NCI-H82 (cell line): ENCODE measurements at places on chromosomes 7 and 10.

DNA sequence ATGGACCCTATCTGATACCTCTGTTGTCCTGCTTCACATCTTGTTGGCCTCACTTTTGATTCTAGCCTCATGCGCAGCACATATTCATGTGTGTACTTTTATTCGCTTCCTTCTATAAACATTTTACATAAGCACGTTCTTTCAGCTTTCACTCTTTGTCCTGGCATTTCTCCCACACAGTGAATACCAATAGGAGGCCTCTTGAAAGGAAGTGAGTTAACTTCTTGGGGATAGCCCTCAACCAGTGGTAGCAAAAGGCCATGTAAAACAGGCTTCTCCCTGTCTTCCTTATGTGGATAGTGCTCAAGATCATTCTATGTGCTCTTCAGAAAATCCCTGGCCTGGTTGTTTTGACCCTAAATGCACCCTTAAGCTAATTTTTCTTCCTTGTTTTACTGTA is 633.9 kb upstream of the MBL2 start:
- no peak for DNase-seq

- no peak for DNase-seq
Measured at GRCh38 chr7:152076940-152077933, 51.8 kb downstream of the GALNT11 start.

- DNase-seq, result no peak
Measured at GRCh38 chr10:132461683-132462231, 64.8 kb downstream of the PWWP2B start.

GRCh38 chr10:93967756-93968155 is 26.0 kb upstream of the PLCE1 start:
- DNase-seq, result no peak

GRCh38 chr7:15874774-15875173 is 188.3 kb upstream of the MEOX2 start:
- DNase-seq, result no peak

DNA sequence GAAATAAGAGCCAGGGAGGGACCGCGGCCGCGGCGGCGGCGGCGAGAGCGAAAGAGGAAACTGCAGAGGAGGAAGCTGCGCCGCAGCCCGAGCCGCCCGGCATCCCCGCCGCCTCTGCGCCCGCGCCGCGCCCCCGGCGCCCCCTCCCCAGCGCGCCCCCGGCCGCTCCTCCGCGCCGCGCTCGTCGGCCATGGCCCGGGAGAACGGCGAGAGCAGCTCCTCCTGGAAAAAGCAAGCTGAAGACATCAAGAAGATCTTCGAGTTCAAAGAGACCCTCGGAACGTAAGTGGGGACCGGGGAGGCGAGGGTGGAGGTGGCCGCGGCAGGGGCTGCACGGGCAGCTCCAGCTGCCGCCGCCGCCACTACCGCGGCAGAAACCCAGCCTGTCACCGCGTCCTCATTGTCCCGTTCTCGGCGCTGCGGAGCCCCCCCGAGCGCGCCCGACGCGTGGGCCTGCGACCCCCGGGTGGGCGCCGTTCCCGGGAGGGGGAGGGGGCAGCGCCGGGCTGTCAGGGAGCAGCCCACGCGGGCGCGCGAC is 351 bp downstream of the CAMK1D start:
- DNase-seq, result peak; percentile 19

- no peak for DNase-seq
Measured at GRCh38 chr10:2972216-2972615, 95.1 kb upstream of the PFKP start.

GRCh38 chr7:10439027-10439426 is 534.6 kb upstream of the PHF14 start:
- no peak for DNase-seq

- DNase-seq, result no peak
Measured at GRCh38 chr10:58556516-58557165, 44.0 kb downstream of the BICC1 start.

GRCh38 chr10:123912466-123912865 is 20.9 kb upstream of the CPXM2 start:
- DNase-seq, result no peak

- no peak for DNase-seq
Measured at GRCh38 chr7:50978633-50979215, 196.0 kb upstream of the GRB10 start.

DNA sequence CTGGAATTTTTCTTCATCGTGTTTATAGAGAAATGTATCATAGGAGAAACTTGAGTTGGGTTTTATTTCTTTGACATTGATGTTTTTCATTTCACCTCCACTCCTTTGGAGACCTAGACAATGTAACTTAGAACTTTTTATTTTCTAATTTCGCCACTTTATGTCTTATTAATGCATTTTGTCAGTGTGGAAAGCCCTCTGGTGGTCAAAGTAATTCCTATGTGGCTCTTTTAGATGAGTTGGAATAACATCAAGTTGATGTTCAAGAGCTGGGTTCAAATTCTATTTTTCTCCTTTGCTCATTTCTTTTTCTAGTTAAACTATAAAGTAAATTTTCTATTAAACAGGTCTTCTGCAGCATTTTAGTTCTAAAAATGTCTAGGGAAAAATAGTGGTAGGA is 478.6 kb downstream of the LRMDA start:
- no peak for DNase-seq

- no peak for DNase-seq
Measured at GRCh38 chr10:28127881-28128280, 129.0 kb upstream of the ODAD2 start.

DNA sequence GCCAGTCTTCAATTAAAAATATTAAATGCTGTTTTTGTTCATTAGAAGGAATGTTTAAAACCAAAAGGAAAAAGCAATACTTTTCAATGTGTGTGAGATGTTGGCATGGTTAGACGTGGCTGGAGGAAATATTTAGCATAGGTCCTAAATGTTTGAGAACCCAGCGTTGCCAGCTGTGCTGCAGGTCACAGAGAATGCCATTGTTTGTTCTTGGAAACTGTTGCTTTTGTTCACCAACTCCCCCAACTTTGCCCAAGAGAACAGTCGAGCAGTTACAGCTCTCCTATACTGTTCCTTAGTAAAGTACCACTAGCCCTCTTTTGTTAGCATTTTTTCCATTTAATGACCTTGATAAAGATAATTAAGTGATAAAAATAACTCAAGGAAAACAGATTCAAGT is 44.5 kb upstream of the ELMO1 start:
- no peak for DNase-seq

DNA sequence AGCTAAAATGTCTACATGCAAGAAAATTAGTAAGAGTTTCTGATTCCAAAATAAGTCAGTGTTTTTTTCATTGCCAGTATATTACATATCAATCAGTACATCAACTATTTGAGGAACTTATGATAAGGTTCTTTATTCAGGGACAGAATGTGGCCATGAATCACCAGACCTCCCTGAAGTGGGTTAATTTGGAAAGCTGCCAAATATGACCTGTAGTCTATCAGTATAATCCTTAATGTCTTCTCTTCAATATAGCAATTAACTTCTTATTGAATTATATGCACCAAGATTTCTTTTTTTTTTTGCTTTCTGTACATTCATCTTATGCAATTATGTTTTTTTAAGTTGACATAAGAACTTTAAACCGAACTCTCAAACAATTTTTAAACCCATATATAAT is 714.5 kb upstream of the POT1 start:
- peak; percentile 75 for DNase-seq

GRCh38 chr7:84508606-84509005 is 314.0 kb upstream of the SEMA3A start:
- DNase-seq, result no peak

- no peak for DNase-seq
Measured at GRCh38 chr10:2700626-2701305, 366.6 kb upstream of the PFKP start.

DNA sequence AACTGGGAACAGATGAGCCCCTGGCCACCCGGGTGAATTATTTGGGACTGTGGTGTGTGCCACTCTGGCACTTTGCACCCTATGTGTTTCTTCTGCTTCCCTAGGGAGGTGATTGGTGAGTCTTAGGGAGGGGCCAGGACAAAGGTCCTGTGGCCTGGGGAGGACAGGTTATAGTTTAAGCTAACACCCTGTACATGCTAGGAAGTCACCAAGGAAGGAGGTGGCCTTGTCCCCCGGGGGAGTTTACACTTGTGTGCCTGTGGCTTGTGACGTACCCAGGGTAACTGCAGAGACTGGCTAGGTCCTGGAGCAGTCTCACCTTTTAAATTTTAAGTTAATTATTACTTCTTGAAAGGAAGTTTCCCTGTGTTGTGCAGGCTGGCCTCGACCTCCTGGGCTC is 196.2 kb downstream of the BAMBI start:
- DNase-seq, result no peak

DNA sequence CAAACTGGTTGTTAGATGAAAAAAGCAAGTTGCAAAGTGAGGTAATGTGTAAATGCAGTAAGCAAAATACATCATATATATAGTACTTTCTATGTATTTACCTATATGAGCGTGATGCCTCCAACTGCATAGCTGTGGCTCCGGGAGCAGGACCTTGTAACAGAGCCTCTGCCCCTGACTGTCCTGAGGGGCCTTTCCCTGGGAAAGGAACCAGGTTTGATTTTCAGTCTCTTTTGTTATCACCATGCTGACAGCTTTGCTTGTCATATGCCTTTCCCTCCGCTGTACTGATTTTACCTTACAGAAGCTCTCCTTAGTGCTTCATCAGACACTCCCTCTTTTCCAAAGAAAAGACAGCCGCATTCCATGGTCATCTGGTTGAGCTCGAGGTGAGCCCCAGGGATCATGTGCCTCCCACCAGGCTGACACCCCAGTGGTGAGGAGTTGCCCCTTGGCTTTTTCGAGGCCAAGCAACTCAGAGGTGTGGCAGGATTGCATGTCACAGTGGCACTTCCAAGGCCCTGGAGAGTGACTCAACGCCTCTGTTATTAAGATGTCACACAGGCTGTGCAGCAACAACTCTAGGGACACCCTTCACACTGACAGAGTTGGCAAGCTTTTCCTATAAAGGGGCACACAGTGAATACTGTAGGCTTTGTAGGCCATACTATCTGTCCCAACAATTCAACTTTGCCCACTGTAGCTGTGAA is 78.9 kb downstream of the ALOX5 start:
- DNase-seq, result no peak

DNA sequence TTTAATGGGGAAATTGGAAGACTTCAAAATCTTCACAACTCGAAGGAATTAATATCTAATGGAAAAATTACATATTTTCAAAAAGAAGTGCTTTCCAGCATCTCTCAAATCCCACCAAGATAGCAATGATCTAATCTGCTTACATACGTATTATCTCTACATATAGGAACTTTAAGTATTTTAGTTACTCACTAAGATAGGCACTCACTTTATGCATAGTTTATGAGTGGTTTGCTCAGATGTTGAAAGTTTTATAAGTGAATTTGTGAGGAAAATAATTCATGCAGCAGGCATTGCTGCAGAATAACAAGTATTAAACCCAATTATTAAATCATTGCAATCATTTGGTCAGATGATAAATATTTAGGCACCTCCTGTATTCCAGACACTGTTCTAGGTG is 2.3 kb upstream of the CYTH3 start:
- no peak for DNase-seq
